ENCODE measurements at places on chromosomes 5 and 9. TPM values are rescaled to one million over a fixed set of nuclear protein-coding genes. Genes with fewer than 3 reads are reported as not detected.

DNA sequence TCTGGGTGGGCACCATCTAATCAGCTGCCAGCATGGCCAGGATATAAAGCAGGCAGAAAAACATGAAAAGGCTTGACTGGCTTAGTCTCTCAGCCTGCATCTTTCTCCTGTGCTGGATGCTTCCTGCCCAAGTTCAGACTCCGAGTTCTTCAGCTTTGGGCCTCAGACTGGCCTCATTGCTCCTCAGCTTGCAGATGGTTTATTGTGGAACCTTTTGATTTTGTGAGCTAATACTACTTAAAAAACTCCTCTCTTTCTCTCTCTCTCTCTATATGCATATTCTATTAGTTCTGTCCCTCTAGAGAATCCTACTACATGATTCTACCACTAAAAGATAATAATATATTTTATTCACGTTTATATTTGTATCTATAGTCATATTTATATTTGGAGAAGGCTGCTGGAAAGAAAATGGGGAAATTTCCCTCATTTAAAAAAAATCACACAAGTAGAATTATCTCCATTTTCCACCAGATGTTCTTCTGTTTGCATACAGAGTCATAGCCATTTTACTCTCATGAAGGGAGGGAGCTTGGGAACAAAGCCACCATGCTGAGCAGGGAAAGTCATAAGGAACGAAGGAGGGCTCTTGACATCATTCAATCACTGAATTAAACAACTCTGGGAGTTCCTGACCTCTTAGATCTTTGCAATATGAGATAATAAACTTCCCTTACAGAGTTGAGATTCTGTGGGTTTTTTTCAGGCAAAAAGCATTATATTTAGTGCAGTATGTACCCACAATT, 1137.4 kb upstream of the CDH18 start:
- no peak for DNase-seq

- DNase-seq, result peak; percentile 55
These were observed 6.1 kb downstream of the CA9 start for GRCh38 chr9:35679766-35680330.

TPPP gene
- 0.30 TPM for polyA plus RNA-seq

GRCh38 chr9:116789081-116789480, 102.0 kb downstream of the TRIM32 start:
- no peak for DNase-seq

ORM2 gene
- polyA plus RNA-seq, result 0.13 TPM

DNA sequence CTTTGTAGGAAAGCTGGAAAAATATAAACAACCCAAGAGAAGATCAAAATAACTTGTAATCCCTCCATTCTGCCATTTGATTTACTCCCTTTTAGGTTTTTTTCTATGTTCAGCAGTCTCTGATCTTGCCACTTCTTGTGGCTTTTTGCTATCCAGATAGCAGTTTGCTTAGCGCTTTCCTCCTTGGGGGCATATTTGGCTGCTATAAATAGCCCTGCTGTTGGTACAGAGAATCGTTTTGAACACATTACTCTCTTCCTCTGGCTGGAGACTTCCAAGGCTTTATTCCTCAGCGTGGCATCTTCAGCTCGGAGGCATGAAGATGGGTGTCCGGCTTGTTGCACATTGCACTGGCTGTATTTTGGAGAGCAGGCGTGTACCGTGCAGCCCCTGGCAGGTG, 38.6 kb downstream of the HMCN2 start:
- DNase-seq, result no peak

DNA sequence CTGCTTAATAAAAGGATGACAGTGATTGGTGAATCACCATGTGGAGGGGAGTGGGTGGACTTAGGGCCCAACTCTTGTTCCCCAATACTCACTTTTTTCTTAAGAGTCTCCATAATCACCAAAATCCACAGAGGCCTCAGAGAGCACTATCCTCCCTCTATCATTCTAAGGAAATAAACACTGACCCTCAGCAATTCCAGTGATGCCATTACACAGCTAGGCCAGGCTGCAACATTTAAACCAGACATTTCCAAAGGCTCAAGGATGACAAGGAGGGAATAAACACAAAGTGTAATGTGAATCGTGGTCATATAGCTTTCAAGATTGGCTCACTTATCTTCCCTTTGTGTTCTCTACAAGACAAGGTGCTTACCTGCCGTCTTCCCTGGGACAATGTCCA, 2.4 kb upstream of the ARSI start:
- DNase-seq, result no peak

- DNase-seq, result no peak
These were observed 90.7 kb upstream of the IL12B start for GRCh38 chr5:159420940-159421339.
